DMS79 treated with DMSO at 0.1 percent for 48 hours (cell line): ENCODE measurements at places on chromosomes 11 and 22.
A peak's percentile ranks its signal among the peaks of the same experiment; 100 is the strongest.

DNA sequence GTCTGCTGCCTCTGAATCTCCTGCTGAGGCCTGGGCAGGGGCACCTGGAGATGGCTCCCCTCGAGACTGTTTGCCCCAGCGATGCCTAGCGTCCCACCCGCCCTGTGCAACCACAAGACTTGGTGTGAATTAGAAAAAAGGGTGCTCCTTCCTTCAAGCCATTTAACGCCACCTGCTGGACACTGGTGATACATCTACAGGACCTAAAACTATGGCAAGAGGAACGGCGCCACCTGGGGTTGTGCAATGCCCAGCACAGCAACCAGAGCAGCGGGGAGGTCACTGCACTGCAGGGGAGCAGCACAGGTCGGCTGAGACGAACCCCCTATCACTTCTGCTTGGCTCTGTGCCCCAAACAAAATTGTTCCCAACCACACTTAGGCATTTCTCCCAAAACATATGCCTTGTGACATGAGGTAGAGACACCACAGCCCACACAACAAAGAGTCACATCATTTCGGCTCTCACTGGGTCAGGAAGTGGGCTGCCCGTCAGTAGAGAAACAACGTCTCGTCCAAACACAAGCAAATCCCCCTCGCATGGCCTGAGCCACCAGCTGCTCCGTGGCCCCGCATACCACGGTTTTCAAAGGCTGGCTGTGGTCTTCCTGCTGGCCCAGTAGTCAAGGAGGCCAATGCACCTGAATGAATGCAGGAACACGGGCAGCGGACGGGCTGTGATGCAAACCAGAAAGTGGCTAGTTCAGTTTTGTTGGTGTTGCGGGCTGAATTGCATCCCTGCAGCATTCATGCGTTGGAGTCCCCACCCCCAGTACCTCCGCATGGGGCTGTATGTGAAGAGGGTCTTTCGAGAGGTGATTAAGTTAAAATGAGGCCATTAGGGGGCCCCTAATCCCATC, 171.9 kb downstream of the SHANK2 start:
- DNase-seq, result peak; percentile 96

DNA sequence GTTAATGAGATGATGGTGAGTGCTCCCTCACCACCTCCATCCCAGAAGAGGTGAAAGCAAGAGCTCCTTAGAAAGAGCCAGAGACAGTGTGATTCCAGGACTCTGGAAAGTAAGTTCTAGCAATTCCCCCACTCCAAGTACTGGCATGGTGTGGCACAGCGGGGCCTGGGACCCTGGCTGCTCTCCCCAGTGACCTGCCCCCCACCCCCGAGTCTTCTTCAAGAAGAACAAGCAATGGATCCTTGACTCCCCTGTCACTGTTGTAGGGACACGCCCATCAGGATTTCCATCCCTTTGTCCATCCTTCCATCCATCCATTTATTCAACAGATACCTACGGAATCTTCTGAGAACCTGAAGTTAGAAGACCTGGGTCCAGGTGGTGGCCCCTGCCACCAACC, 44.4 kb downstream of the C11orf96 start:
- DNase-seq, result no peak

DNA sequence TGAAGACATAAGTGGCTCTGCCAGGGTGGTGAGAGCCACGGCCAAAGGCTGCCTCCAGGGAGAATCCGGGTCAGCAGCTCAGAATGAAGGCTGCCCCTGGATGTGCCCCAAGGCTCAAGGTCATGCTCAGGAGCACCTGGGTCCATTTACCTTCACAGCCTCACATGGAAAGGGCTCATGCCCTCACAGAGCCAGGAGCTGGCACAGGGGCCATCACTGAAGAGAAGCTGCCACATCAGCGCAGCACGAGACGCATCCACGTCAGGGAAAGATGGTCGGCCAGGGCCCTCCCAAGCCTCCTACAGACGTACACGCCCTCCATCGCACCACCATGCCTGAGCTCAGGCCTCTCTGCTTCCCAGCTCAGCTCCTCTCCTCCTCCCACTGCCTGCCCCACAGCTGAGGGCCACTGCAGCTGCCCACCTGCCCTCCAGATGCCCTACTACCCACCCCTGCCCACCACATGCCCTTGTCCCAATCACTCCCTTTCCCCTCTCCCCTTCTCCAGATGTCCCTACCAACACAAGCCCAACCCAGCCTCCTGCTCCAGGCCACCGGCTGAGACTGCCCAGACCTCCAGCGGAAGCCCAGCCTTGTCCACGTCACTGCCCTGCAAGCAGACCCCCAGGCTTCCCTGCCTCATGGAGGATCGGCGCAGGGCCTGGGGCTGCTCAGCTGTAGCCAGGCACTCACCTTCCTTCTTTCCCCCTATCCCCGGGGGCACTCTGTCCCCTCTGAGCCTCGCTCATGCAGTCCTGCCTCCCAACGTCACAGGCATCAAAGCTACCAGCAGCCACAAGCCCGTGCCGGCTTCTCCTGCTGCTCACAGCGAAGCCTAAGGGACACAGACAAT, 144.1 kb downstream of the SHANK2 start:
- DNase-seq, result no peak

- no peak for DNase-seq
Measured at GRCh38 chr11:91350931-91351330, 873.7 kb upstream of the FAT3 start.

DNA sequence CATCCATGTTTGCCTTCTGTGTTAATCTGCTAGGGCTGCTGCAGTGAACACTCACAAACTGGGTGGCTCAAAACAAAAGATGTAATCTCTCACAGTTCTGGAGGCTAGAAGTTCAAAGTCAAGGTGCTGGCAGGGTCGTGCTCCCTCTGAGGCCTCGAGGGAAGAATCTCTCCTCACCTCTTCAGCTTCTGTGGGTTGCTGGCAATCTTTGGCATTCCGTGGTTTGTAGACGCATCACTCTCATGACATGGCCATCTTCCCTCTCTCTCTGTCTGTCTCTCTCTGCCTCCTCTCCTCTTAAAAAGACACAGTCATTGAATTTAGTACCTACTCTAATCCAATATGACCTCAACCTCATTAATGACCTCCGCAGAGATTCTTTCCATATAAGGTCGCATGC, 78.8 kb downstream of the TSPAN18 start:
- DNase-seq, result no peak

GRCh38 chr11:107621081-107621480, 30.1 kb downstream of the ELMOD1 start:
- no peak for DNase-seq

- no peak for DNase-seq
Measured at GRCh38 chr11:20474176-20474881, 86.8 kb downstream of the PRMT3 start.

DNA sequence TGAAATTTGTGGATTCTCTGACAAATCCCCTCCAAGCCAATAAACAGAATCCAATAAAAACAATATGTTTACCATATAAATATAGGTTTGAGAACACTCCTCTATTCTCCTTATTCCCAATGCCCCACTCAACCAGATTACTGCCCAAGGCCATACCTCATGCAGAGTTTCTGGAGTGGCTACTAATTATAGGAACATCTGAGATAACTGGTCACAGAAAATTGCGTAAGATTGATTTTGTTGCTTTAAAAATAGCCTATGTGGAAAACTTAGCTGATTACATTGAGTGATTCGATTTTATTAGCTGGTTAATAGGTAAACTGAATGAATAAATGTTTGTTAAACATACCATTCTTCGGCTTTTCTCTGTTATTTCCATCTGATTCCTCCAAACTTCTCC, 48.0 kb downstream of the ME3 start:
- DNase-seq, result no peak

- DNase-seq, result no peak
Measured at GRCh38 chr11:89625171-89625570, 84.9 kb upstream of the TRIM77 start.
